Naive B cell (primary cell): ENCODE measurements at places on chromosomes 4 and X.

- no peak overlapping the region for H3K4me3 ChIP-seq
- no peaks in the 10 kb centered on the region for H3K36me3 ChIP-seq
- no peak overlapping the region for H3K27ac ChIP-seq
- no peaks in the 10 kb centered on the region for H3K4me1 ChIP-seq
These were observed 10.0 kb upstream of the RGN start for GRCh38 chrX:47068214-47068613.

GRCh38 chr4:3364199-3364598 is 71.4 kb downstream of the RGS12 start:
- peaks cover 35% of the 10 kb centered on the region for H3K27me3 ChIP-seq
- peaks cover 33% of the 10 kb centered on the region for H3K4me1 ChIP-seq
- DNase-seq, result no peak
- no peaks in the 10 kb centered on the region for H3K36me3 ChIP-seq

DNA sequence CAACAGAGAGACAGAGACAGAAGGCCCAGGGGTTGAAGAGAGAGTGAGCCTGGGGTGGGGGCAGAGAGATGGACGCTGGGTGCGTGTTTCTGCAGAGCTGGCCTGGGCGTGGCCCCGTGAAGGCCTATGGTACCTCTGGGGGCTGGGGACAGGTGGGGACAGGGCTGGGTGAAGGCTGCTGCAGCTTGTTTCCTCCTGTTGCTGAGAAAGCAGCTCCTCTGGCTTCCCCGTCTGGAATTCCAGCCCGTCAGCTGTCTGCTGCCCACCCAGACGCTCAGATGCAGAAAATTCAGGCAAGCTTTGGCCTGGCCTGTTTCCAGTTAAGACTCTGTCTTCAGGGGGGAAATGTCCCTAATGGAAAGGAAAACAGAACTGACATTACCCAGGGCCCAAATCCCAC is 76.8 kb upstream of the PSAPL1 start:
- no peak for DNase-seq
- H3K27me3 ChIP-seq, result peaks cover 19% of the 10 kb centered on the region
- no peak overlapping the region for H3K4me3 ChIP-seq
- H3K4me1 ChIP-seq, result peaks cover 18% of the 10 kb centered on the region
- no peak overlapping the region for H3K27ac ChIP-seq

- H3K36me3 ChIP-seq, result peaks cover 49% of the 10 kb centered on the region
- no peaks in the 10 kb centered on the region for H3K27me3 ChIP-seq
- H3K4me3 ChIP-seq, result no peak overlapping the region
- DNase-seq, result no peak
These were observed 39.4 kb upstream of the DDX60 start for GRCh38 chr4:168357941-168358340.

- H3K4me3 ChIP-seq, result no peak overlapping the region
- H3K27me3 ChIP-seq, result no peaks in the 10 kb centered on the region
- H3K4me1 ChIP-seq, result no peaks in the 10 kb centered on the region
- H3K36me3 ChIP-seq, result no peaks in the 10 kb centered on the region
- no peak overlapping the region for H3K27ac ChIP-seq
- no peak for DNase-seq
These were observed 1999.0 kb downstream of the ARAP2 start for GRCh38 chr4:34245276-34245675.

DNA sequence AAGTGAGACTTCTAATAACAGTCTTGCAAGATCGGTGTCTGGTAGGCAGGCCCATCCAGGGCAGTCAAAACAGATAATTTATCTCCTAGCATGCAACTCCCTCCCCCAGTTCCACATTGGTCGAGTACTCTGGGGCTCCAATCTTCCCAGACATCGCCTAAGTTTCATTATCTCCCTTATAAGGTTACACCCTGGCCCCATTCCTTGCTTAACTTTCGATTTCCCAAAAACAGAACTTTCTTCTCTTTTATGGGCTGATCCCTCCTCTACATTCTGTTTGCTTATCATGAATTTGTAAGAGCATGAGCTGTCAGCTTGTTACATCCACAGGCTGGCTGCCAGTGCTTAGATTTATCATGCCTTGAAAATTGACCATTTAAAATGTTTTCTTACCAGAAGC is 471.3 kb downstream of the TECRL start:
- H3K4me3 ChIP-seq, result no peak overlapping the region
- no peak for DNase-seq
- no peak overlapping the region for H3K27ac ChIP-seq
- no peaks in the 10 kb centered on the region for H3K4me1 ChIP-seq

DNA sequence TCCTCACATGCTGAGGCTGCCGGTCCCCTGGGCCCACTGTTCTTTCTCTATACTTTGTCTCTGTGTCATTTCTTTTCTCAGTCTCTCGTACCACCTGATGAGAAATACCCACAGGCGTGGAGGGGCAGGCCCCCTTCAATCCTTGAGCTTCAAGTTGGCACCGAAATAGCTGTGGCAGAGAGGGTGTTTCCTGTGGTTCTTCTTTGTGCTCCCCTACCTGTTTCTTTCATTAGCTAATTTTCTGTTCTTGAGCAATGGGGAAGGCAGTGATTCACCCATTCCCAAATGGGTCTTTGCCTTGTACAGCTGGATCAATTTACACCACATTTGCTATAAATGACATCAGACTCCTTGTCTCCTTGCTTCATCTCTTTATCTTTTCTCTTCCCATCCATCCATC is 2.1 kb upstream of the CYSLTR1 start:
- H3K27me3 ChIP-seq, result no peaks in the 10 kb centered on the region
- H3K4me3 ChIP-seq, result peak overlapping the region; percentile 79
- peaks cover 37% of the 10 kb centered on the region for H3K4me1 ChIP-seq
- H3K27ac ChIP-seq, result peak overlapping the region; percentile 87
- no peaks in the 10 kb centered on the region for H3K36me3 ChIP-seq

GRCh38 chr4:86626066-86626465 is 32.0 kb downstream of the PTPN13 start:
- peaks cover 4% of the 10 kb centered on the region for H3K27me3 ChIP-seq
- H3K36me3 ChIP-seq, result no peaks in the 10 kb centered on the region
- H3K27ac ChIP-seq, result no peak overlapping the region
- DNase-seq, result no peak

DNA sequence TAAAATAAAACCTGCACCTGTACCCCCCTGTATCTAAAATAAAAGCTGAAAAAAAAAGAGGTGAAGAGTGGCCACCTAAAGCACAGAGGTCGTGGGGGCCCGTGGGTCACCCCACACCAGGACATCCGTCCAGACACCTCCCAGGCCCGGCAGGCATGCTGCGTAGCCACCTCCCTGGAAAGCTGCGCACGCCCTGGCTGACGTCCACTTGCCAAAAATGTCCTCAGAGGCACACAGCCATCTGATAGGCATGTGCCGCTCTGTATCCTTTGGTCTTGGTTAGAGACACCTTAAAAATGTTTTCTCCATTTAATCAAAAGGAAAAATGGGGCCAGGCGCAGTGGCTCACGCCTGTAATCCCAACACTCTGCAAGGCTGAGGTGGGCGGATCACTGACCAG is 17.7 kb downstream of the FAM53A start:
- DNase-seq, result no peak
- no peak overlapping the region for H3K27ac ChIP-seq
- H3K36me3 ChIP-seq, result no peaks in the 10 kb centered on the region
- no peaks in the 10 kb centered on the region for H3K4me1 ChIP-seq
- H3K4me3 ChIP-seq, result no peak overlapping the region

DNA sequence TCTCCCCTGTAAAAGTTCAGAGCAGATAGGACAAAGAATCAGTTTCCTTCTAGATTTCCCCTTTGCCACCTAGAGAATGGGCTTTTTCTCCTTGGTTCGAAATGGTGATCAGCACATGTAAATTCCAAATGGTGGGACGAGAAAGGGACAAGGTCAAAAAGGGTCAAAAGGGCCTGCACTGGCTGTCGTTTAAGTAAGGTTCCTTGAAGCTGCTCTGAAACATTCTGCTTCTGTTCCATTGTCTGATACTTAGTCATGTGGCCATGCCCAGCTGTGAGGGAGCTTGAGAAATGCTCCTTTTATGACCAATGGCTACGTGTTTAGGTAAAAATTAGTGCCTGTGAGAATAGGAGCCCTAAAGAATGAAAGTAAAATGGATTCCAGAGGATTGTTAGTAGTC is 165.9 kb upstream of the CENPE start:
- DNase-seq, result no peak
- no peaks in the 10 kb centered on the region for H3K36me3 ChIP-seq
- no peaks in the 10 kb centered on the region for H3K4me1 ChIP-seq
- H3K4me3 ChIP-seq, result no peak overlapping the region
- H3K27ac ChIP-seq, result no peak overlapping the region

- H3K27ac ChIP-seq, result no peak overlapping the region
- no peak overlapping the region for H3K4me3 ChIP-seq
- H3K36me3 ChIP-seq, result no peaks in the 10 kb centered on the region
- H3K27me3 ChIP-seq, result no peaks in the 10 kb centered on the region
- no peaks in the 10 kb centered on the region for H3K4me1 ChIP-seq
- DNase-seq, result no peak
These were observed 8.0 kb downstream of the SMPX start for GRCh38 chrX:21749924-21750323.

GRCh38 chrX:39211501-39211900 is 410.2 kb downstream of the MID1IP1 start:
- no peak overlapping the region for H3K27ac ChIP-seq
- peaks cover 5% of the 10 kb centered on the region for H3K36me3 ChIP-seq

DNA sequence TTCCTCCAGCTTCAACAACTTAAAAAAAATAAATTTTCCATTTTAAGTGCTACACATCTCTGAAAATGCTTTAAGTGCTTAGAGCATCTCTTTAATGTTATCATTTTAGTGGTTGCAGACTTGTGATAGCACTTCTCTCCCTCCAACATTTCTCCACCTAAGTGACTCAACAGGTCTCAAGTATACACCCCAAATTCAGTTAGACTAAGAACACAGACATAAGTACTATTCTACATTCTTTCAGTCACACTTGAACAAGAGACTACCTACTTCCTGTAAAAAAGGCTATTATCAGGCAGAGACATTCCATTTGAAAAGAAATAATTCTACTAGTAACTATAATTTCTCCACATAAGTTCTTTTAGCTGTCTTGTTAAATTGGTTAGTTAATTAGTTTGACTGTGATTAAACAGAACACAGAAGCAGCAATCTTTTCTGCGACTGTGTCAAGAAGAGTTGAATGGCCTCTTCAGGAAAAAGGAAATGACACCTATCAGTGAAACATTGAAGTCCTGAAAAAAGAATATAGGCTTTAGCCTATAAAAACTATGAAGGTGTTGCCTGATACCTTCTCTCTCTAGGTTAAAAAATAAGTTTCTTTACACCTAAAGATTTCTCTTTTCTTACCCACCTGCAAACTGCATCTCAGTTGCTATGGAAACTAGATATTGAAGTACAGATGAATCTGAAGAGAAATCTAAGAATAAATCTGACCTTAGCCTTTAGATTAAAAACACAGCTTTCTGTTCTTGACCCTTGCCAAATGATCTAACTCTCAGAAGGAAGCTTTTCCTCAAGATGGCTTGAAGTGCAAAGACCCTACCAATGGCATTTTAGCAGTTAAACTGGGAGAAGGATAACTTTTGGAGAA is 18.0 kb downstream of the NAF1 start:
- no peak for DNase-seq
- H3K27me3 ChIP-seq, result no peaks in the 10 kb centered on the region
- peaks cover 24% of the 10 kb centered on the region for H3K36me3 ChIP-seq
- no peak overlapping the region for H3K4me3 ChIP-seq

DNA sequence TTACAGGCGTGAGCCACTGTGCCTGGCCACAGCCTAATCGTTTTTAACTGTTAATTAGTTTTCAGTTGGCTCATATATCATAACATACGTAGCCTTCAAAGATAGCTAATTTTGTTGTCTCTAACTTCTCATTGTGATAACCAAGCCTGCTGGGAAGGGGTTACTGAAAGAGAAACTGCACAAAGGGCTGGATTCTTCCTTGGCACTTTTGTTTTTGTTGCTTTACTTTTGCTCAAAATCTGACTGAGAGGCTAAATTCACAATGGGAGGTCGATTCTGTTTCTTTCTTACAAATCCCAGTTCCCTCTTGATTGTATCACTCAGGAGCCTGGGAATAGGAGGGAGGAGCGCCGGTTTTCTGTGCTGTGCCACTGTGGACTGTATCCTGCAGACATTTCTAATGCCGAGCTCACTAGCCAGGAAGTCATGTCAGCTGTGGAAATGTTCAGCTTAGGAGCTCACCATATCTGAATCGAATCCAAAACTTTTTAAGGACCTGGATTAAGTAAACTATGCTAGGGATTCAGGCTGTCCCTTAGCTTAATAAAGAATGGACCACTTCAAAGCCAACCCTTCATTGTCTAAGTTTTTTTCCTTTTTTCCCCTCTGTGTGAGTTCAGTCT is 120.5 kb upstream of the FAT1 start:
- no peak overlapping the region for H3K27ac ChIP-seq
- no peak for DNase-seq
- no peaks in the 10 kb centered on the region for H3K36me3 ChIP-seq
- no peaks in the 10 kb centered on the region for H3K4me1 ChIP-seq
- no peak overlapping the region for H3K4me3 ChIP-seq

GRCh38 chrX:3527166-3527565 is 180.7 kb upstream of the MXRA5 start:
- no peak overlapping the region for H3K27ac ChIP-seq
- H3K4me1 ChIP-seq, result no peaks in the 10 kb centered on the region

- no peak for DNase-seq
- H3K4me3 ChIP-seq, result no peak overlapping the region
- H3K36me3 ChIP-seq, result no peaks in the 10 kb centered on the region
- no peak overlapping the region for H3K27ac ChIP-seq
- H3K27me3 ChIP-seq, result peaks cover 7% of the 10 kb centered on the region
- H3K4me1 ChIP-seq, result no peaks in the 10 kb centered on the region
These were observed 55.6 kb downstream of the SRPX start for GRCh38 chrX:38165023-38165422.

- H3K36me3 ChIP-seq, result no peaks in the 10 kb centered on the region
- peak overlapping the region; percentile 88 for H3K4me3 ChIP-seq
- no peak for DNase-seq
- peak overlapping the region; percentile 100 for H3K27ac ChIP-seq
- H3K4me1 ChIP-seq, result peaks cover 68% of the 10 kb centered on the region
These were observed 6.1 kb upstream of the SH3BP2 start for GRCh38 chr4:2786794-2787229.

GRCh38 chr4:79249881-79250503 is 75.9 kb downstream of the NAA11 start:
- no peak for DNase-seq
- H3K27ac ChIP-seq, result no peak overlapping the region
- H3K36me3 ChIP-seq, result no peaks in the 10 kb centered on the region
- no peak overlapping the region for H3K4me3 ChIP-seq

DNA sequence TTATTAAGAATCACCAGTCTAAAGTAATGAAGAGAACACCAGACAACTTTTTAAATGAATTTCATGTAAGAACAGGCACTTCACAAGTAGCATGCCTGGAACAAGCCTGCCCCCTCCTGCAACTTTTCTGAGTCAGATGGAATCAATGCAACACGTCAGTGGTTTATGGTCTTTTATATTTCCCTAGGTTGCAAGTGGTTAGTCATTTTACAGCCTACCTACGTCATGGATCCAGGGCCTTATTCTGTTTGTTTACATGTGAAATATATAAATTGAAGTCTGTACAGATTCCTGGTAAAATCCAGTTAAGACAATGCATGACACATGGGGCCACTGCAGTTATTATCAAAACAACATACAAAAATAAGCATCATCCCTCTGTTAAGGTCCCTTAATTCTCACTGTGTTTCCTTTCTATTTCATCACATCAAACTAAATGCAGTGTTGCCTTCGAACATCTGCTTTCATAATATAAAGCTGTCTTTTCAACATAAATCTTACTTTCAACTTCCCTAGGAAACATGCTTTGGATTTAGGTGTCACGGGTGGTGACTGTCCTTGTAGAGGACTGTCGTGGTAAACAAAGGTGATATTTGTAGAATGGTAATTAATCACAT is 309.3 kb downstream of the FRMPD4 start:
- no peaks in the 10 kb centered on the region for H3K4me1 ChIP-seq
- no peak for DNase-seq
- H3K4me3 ChIP-seq, result no peak overlapping the region
- H3K27ac ChIP-seq, result no peak overlapping the region
- no peaks in the 10 kb centered on the region for H3K36me3 ChIP-seq
